HFFc6 (cell line): ENCODE measurements at places on chromosomes 12 and 14. TPM values are rescaled to one million over a fixed set of nuclear protein-coding genes. Genes with fewer than 3 reads are reported as not detected.
A peak's percentile ranks its signal among the peaks of the same experiment; 100 is the strongest.

Gene OLR1
- 33.6 to 53.6 TPM (median 34.2 TPM) in 3 replicates for total RNA-seq

Gene MIP
- total RNA-seq = 0.28 TPM in 1 of 3 replicates, not detected in the others

Gene GALNT16
- total RNA-seq = 0.15 to 0.46 TPM (median 0.45 TPM) in 3 replicates

Gene PRR4
- total RNA-seq = 0.97 and 1.2 TPM in 2 replicates

Gene PRICKLE1
- 2.9 to 10.0 TPM (median 3.1 TPM) in 3 replicates for total RNA-seq

Gene PRIMA1
- total RNA-seq = not detected in 3 replicates

DNA sequence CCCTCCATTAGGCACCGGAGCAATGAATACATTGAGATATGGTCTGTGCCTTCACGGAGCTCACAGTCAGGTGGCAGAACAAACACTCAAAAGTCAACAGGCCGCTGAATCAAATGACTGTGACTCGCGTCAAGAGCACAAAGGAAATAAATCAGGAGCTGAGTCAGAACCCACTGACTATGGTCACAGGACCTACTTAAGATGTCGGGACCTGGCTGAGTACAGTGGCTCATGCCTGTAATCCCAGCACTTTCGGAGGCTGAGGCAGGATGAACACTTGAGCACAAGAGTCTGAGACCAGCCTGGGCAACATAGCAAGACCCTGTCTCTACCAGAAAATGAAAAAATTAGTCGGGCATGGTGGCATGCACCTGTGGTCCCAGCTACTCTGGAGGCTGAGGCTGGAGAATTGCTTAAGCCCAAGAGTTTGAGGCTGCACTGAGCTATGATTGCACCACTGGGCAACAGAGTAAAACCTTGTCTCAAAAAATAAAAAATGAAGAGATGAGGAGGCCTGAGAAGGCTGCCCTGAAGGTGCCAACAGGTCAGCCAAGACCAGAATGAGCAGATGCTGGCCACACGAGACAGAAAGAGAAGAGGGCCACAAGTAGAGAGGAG, 19.9 kb downstream of the TMEM233 start:
- DNase-seq = no peak

GRCh38 chr14:31479027-31479426, 8.8 kb downstream of the GPR33 start:
- DNase-seq = no peak

GRCh38 chr12:65496617-65497016, 218.1 kb downstream of the MSRB3 start:
- no peak for DNase-seq

- no peak for DNase-seq
Measured at GRCh38 chr12:25787701-25788100, 170.8 kb upstream of the RASSF8 start.

- no peak for DNase-seq
Measured at GRCh38 chr12:53532021-53532420, 24.7 kb upstream of the NPFF start.

DNA sequence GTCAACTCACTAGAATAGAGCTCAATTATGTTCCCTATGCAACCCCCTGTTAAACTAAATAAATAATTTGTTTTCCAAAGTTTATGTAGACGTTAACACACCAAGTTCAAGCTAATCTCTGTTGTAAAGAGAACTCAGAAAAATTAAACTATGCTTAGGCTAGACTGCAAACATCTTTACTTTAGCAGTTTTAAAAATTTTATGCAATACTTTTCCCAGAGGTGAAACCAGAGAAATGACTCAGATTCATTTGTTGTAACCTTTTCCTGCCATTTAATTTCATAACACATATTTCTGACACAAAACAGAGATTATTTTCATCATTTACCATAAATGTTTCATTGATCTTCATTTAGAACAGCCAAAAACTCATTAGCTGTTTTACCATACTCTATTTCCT, 27.4 kb downstream of the ABCC9 start:
- DNase-seq = no peak

- peak; percentile 49 for DNase-seq
Measured at GRCh38 chr12:2052826-2053678, at the start of gene CACNA1C. TSS of gene CACNA1C (plus strand) at chr12:2052987. CDS start at chr12:2053563, 576 bp downstream.

GRCh38 chr12:127791217-127791616, 475.8 kb upstream of the TMEM132C start:
- no peak for DNase-seq

- DNase-seq = peak; percentile 33
Measured at GRCh38 chr14:56145965-56146364, 27.8 kb downstream of the PELI2 start.

DNA sequence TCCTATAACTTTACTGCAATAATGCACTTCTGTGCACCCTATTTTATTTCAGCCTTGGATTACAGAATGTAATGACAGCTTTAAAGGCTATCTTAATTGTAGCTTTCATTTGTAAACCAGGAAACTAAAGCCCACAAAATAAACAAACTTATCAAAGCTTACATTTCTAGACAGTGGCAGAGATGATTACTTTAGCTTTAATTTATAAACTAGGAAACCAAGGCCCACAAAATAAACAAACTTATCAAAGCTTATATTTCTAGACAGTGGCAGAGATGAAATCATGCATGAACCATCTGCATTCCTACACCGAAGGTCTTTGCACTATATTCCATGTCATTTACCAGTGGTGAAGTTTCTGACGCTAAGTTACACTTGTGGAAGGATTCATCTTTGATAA, 74.4 kb downstream of the PRKD1 start:
- DNase-seq = no peak
